ENCODE measurements at places on chromosomes 1 and 21.

DNA sequence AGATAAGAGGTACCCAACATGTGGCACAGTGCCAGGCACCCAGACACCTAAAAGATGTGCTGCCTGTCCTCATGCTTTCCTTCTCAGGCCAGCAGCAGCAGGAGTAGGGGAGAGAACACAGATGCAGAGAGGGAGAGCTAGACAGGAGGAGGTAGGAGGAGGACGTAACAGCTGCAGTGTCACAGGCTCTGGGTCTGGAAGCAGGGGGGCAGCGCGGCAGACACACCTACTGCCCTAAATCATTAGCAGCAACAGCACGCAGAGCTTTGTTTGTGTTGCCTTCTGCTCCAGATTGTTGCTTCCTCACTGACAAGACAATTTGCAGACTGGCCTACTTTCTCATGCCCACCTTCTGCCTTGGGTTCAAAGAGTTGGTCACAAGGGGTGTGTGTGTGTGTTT, 196.7 kb upstream of the DAB1 start:
- DNase-seq: no peak

- DNase-seq: peak; percentile 28
Observed at GRCh38 chr21:30839304-30839703, 9.7 kb upstream of the KRTAP7-1 start.

GRCh38 chr21:26019236-26019635, 151.3 kb downstream of the APP start:
- DNase-seq: no peak

DNA sequence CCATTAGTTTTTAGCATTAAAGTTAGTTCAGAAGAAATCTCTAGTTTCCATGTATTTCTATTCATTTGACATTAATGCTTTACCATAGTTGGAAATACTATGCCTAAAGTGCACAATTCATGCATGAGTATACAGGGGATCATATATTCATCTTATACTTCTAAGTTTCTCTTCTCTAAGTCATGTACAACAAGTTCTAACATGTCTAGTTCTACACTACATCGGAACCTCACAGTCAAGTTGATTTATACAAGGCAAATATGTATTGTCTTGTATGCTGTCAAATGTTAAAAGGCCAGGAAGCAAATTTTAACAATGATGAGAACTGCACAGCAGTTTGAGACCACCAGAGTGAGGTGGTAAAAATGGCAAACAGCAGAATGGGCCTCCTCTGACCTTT, 22.9 kb upstream of the MOB3C start:
- no peak for DNase-seq

DNA sequence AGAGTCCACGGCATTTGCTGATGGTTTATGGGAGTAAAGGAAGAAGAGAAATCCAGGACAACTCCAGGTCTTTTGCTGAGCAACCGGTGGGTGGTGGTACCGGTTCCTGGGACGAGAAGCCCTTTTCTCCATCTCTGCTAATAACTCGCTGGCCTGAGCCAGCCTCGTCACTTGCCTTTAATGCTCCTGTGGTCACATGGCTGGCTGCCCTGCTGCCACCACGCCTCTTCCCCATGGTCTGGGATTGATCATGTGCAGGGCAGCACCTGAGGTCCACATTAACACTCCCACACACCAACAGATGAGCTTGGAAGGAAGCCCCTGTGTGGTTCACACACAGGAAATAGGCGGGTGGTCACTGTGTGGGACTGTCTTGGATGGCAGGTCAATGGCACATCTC, 10.3 kb upstream of the ETS2 start:
- no peak for DNase-seq

GRCh38 chr1:169364948-169365347, 2.6 kb downstream of the NME7 start:
- DNase-seq: no peak

Data from choroid plexus epithelial cell (primary cell).